ENCODE measurements at places on chromosomes 2 and 18.

GRCh38 chr2:171142398-171142797 is 18.3 kb downstream of the TLK1 start:
- DNase-seq: no peak

DNA sequence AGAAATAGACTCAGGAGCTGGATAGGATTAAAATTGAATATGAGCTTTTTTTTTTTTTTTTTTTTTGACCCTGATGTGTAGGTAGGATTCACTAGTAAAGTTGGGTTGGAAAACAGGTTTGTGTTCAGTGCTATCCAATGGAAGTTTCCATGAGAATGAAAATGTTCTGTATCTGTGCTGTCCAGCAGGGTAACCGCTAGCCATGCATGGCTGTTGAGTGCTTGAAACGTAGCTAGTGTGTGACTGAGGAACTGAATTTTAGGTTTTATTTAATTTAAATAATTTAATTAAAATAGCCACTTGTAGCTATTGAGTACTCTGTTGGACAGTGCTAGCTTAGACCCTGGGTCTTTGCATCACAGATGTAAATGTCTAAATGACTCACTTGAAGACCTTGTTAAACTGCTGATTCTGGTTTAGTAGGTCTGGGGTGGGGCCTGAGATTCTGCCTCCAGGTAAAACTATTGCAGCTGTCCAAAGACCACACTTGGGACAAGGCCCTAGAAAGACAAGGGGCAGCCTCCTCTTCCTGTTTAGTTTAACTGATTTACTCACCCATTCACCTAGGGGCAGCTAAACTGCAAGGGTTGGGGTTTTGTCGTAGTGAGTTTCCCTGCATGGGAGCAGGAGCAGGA is 84.7 kb upstream of the STON1 start:
- no peak for DNase-seq

DNA sequence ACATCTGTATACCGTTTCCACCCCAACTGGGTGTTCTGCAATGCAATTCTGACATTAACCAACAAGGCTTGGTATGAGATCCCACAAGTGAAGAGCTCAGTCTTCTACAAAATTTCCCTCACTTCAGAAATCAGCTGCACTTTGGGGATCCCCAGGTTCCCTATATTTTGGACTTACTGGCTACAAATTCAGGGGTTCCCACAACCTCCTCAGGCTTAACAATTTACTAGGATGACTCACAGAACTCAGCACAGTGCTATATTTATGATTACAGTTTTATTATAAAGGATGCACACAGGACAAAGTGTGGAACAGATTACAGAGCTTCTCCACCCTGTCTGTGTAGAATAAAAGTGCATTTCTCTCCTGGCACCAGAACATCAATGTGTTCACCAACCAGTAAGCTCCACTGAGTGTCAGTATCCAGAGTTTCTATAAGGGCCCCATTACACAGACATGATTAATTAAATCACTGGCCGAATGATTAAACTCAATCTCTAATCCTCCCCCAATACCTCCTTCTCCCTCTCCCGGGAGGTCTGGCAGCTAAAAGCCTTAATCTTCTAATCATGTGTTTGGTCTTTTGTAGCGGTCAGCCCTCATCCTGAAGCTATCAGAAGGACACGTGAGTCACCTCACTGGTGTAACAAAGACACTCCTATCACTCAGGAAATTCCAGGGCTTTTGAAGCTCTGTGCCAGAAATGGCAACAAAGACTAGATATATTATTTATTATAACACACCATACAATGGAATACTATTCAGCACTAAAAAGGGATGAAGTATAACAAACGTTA is 84.6 kb downstream of the SLC66A3 start:
- no peak for DNase-seq

DNA sequence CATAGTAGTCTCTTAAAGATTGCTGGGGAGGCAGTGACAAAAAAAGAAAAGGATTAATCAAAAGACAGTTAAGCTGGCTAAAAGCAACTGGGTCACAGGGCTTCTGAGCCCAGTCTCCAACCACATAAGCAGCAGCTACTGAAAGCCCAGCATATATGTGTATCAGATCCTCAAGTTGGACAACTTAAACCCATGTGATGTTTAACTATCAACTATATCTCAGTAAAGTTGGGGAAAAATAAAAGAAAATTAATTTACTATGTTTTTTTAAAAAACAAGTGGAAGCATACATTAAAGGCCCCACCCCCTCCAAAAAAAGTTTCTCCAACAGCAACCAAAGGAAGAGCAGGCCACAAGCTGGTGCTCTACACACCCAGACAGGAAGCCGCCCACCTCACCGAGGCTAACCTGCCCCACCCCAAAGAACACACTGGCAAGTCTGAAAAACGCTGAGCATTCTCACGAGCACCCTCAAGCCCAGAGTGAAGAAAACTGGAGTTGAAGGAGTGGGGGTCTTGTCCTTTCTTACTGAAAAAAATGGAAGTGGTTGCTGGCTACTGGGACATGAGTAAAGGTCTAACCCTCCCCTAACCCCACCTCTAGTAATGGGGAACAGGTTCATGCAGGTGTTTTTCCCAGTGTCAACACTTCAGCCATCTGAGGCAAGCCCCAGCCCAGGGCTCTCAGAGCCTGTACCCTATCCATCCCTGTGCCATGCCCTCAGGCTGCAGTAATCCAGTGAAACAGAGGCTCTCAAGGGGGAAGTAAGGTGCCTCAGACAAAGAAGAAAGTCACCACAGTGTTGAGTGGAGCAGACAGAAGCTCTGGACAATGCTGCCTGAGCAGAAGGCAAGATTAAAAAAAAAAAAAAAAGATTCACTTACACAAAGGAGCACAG is 106.3 kb downstream of the GYPC start:
- DNase-seq: no peak

GRCh38 chr2:159445307-159445706 is 158.8 kb upstream of the WDSUB1 start:
- no peak for DNase-seq

DNA sequence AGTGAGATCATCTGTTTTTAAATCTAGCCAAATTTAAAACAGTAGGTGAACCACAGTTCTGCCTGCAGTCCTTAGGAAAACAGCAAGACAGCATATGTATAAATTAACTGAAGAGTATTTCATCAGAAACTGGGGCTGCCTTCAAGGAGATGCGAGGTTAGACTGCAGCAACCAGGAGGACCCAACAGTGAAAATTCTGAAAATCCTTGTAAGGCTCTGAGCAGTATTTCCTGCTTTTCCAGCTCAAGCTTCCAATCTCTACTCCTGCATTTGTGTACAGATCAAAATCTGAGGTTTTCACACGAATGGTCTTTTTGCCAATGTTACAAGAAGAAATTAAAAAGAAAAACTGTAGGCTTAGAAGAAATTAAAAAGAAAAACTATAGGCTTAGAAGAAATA is 43.7 kb downstream of the CERKL start:
- no peak for DNase-seq

- no peak for DNase-seq
Observed at GRCh38 chr2:9582624-9583023, 27.0 kb upstream of the ADAM17 start.

- DNase-seq: no peak
Observed at GRCh38 chr2:7711167-7711566, 794.0 kb downstream of the RNF144A start.

DNA sequence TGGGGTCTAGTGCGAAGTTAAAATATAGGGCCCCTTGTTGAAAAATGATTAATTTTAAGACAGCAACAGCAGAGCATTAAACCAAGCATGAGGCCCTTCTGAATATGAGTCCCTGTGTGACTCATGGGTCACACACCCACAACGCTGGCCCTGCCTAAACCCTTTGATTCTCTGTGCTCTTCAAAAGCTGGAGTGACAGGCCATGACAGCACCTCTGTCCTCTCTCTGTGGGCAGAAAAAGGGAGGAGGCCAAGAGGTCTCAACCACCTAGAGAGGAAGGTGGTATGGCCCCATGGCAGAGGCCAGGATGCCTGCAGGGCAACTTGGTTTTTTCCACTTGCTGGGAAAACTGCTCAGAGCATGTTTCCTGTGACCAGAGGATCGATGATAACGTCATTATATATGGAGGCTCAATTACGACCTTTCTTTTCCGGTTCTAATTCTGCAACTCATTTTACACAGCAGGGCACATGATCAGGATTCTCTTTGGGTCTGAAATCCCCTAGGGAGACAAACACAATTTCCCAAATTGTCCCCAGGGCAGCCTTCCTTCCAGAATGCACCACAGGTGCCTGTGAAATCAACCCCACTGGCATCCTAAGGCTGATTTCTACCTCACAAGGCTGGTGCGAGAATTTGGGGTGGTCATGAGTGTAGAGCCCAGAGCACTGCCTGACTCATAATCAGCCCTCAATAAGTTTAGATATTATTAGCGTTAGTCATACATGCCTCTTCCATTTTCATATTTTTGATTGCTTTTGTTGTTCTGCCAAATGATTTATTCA is 102.0 kb upstream of the PPP1CB start:
- DNase-seq: no peak

DNA sequence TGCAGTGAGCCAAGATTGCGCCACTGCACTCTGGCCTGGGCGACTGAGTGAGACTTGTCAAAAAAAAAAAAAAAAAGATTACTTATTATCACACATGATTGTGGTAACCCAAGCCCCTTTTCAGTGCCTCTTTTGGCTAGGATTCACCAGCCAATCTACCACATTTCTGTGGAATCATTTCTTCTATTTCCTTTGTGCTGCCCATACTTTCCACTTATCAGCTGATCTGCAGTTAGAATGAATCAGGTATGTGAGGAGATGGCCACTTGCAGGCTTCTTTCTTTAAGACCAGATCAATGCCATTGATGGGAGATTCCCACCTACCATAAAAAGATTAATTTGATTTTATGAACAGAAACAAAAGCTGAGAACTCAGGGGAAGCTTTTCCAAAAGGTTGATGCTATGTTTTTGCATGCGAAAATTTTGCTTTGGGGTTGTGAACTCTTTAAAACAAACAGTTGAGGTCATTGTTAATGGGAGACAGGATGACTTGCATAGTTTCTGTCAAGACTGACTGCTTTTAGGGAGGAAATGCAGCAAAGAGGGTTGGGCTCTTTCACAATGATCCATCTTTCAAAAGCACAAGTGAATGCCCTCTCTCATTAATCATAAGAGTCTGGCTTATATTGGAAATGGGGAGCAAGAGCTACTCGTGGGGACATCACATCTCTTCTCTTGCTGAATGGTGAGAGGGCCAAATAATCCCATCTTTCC is 66.9 kb upstream of the CYP26B1 start:
- peak; percentile 70 for DNase-seq

- no peak for DNase-seq
Observed at GRCh38 chr2:29703336-29703735, 218.1 kb downstream of the ALK start.

DNA sequence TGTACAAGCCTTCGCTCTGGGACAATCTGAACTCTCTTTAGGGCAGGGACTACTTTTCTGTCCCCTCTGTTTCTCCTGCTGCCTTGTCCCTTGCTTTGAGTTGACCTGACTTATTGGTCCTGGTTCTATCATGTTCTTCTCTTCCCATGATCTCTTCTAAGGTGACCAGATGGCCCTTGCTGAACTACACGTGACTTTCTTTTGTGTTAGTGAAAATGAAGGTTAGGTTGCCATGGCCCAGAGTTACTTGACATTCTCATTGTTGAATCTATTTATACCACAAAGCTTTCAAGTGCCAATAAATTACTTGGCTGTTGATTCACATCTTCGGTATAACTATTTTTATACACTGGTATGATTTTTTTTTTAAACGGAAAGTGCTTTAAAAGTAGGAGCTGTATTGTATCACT is 24.4 kb downstream of the MRPL33 start:
- peak; percentile 56 for DNase-seq

Measured in GM04503 (cell line).